ENCODE measurements at places on chromosomes 13 and 19.

GRCh38 chr19:6812612-6813011 lies 40.1 kb downstream of the VAV1 start:
- no peak for DNase-seq

- no peak for DNase-seq
Observed at GRCh38 chr13:102771298-102772041, 2.1 kb downstream of the TEX30 start.

DNA sequence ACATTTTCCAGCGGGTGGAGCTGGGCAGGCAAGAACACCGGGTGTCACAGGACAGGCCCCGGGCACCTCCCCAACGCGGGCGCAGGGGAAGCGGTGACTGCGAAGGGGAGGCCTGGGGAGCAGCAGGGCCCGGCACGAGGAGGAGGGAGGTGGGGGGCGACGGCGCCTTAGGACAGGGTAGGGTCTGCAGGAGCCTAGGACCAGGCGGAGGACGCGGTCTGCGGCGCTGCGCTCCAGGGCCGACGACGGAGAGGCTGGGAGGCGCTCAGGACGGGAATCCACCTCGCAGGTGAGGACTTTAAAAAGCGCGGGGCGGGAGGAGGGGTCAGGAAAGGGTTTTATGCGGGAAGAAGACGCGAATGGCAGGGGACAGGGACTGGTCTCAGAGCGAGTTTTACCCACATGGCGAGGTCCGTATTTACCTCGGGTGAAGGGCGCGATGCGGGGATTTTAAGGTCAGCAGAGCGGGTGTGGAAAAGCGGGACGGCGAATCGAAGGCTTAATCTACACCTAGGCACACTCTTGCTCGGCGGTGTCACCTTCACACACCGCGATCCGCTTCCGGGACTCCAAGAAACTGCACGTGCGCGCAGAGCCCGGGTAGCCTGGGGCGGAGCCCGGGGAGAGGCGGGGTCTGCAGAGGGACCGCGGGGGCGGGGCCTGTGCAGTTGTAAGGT lies 13.5 kb downstream of the ERVV-2 start:
- no peak for DNase-seq

DNA sequence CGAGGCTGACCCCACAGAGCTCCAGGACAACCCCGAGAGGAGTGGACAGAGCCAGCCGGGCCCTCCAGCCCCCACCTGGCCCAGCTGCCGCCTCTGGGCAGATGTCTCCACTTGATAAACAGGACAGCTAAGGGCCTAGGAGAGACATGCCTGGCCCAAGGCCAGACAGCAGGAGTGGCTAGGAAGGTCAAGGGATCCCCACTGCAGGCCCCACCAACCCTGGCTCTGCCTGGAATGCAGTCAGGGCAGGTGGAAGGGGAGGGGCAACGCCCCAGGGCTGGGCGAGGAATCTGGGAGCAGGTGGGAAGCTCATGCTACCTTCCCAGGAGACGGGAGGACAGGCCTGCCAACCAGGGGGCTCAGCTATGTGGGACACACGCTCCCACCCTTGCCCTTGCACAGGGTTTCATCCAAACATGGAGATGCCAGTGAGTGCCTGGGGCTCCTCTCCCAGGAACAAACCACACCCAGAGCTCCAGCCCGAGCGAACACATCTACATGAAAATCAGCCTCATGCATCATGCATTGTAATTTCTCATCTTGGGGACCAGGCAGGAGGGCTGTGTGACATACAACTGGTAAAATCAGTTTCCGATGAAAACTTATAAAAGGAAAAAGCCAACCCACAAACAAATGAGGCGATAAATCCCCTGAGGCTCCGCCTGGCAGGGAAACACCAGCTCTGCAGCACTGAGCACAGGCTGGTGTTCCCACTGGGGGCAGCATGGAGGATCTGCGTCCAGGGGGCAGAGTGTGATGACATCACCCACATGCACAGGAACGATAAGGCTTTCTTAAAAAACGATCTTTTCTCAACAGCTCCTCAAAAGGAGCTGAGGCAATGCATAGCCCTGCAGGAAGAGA lies 25.0 kb downstream of the SH3GL1 start:
- DNase-seq, result no peak

DNA sequence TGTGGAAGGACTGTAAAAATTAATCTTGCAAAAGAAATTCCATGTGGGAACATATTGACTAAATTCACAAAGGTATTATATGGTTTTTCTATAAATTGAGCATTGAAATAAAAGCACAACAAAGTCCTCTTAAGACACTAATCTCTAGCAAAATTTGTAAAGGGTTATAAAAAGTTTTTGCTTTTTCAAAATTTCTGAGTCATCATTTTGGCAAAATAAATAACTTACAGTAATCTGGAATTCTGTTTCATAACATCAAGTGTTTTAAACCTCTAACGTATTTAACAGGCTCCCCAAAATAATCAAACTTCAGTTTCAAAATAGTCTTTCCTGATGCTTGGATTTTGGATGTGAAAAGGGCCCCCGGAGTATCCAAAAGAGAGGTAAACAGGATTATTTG lies 26.0 kb downstream of the MED4 start:
- DNase-seq, result no peak

GRCh38 chr13:76937281-76937820 lies 11.0 kb upstream of the ACOD1 start:
- DNase-seq, result peak; percentile 73

- no peak for DNase-seq
Observed at GRCh38 chr13:106570299-106570852, 2.4 kb upstream of the ARGLU1 start.

DNA sequence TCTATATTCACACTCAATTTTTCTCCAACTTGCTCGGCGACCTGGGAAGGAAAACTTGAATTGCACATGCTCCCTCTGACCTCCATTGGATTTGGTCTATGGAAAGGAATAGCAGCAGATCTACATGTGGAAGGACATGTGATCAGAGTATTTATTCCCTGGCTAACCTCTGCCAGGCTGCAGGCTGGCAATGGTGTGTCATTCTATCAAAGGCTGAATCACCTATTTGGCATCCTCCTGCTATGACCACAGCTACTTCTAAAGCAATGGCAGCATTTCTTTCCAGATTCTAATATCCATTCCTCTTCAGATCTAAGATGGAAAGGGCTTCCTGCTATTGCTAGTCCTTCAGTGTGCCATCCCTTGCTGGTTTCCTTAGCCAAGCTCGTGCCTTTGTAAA lies 144.3 kb upstream of the FREM2 start:
- no peak for DNase-seq

GRCh38 chr19:31438401-31439269 lies 89.4 kb upstream of the TSHZ3 start:
- no peak for DNase-seq

DNA sequence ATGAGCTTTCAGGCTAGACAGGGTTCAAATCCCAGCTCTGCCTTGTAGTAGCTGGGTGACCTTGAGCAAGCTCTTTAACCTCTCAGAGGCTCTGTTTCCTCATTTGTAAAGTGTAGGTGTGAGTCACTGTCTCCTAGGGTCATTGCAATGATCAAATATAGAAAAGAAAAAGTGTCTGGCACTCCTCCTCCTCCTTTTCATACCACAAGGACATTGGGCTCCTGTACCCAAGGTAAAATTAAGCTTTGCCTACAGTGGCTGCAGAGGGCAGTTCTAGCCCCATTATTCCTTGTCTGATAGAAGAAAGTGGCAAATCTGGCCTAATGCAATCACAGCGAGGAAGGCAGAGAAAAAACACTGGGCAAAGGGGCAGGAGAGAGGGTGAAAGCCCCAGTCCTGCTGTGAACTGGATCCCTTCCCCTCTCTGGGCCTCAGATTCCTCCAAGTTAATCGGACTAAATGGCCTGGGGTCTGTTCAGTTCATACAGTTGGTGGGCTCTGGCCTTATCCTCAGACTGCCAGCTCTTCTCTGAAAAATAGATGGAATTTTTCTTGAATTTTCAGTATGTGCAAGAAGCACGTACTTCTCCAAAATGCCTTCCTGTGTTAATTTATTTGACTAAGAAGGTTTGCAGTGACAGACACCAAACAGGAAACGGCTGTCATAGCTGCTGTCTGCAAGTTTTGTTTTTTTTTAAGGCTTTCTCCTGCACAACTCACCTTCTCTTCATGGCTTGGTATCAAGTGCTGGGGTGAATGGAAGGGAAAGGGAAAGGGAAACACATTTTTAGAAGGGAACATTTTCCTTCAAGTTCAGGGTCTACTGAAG lies 35.3 kb downstream of the RGCC start:
- DNase-seq, result no peak

DNA sequence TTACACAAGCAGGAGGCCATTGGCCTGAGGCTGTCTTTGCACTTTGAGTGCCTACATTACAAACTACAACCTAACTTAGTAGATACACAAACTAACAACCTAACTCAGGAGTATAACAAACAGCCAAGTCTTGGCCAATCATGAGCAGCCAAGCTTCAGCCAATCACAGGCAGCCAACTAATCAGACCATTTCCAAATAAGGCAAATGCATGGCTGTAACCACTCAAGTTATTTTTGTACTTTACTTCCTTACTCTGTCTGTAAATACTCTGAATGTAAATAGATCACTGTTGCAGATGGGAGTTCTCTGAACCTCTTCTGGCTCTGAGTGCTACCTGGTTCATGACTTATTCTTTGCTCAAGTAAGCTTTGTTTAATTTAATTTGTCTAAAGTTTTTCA lies 748.1 kb upstream of the SGCG start:
- no peak for DNase-seq

Data from AG09319 (cell line).